Smooth muscle cell of trachea (primary cell): ENCODE measurements at places on chromosomes 3 and 15. TPM values are rescaled to one million over a fixed set of nuclear protein-coding genes. Genes with fewer than 3 reads are reported as not detected.

Gene FBXL22
- total RNA-seq: 0.15 and 0.17 TPM in 2 replicates

Gene SH3GL3
- 0.17 and 0.29 TPM in 2 replicates for total RNA-seq

Gene RASL12
- 86.5 and 108 TPM in 2 replicates for total RNA-seq

Gene THRB
- total RNA-seq: 2.0 and 2.5 TPM in 2 replicates

Gene NGLY1
- total RNA-seq: 27.5 and 28.6 TPM in 2 replicates

Gene DOCK3
- 0.17 and 0.29 TPM in 2 replicates for total RNA-seq

Gene TTLL13
- not detected in 2 replicates for total RNA-seq

Gene DNAH12
- under 0.01 and 0.17 TPM in 2 replicates for total RNA-seq

Gene MAGEL2
- total RNA-seq: 0.50 TPM in 1 of 2 replicates, not detected in the other

Gene CCR8
- total RNA-seq: not detected in 2 replicates

Gene NEO1
- total RNA-seq: 16.1 and 17.2 TPM in 2 replicates

Gene LRTM1
- not detected in 2 replicates for total RNA-seq

Gene SELENOK
- 10.9 and 21.8 TPM in 2 replicates for total RNA-seq

Gene CYP8B1
- not detected in 2 replicates for total RNA-seq

Gene FETUB
- total RNA-seq: not detected in 2 replicates

Gene IL17RB
- under 0.01 and 0.17 TPM in 2 replicates for total RNA-seq

Gene ITGA11
- total RNA-seq: 3.1 and 8.6 TPM in 2 replicates

Gene TERB2
- total RNA-seq: not detected in 2 replicates
